RWPE1 (cell line): ENCODE measurements at places on chromosomes 12 and 14.

DNA sequence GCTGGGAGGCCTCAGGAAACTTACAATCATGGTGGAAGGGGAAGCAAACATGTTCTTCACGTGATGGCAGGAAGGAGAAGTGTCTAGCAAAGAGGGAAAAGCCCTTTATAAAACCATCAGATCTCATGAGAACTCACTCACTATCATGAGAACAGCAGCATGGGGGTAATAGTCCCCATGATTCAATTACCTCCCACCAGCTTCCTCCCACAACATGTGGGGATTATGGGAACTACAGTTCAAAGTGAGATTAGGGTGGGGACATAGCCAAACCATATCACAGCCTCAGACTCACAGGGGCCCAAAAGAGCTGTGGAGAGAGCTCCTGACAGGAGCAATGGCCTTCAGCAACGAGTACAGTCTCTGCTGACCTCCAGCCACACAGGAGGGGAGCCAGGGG, 151.4 kb downstream of the GXYLT1 start:
- no peak for DNase-seq

DNA sequence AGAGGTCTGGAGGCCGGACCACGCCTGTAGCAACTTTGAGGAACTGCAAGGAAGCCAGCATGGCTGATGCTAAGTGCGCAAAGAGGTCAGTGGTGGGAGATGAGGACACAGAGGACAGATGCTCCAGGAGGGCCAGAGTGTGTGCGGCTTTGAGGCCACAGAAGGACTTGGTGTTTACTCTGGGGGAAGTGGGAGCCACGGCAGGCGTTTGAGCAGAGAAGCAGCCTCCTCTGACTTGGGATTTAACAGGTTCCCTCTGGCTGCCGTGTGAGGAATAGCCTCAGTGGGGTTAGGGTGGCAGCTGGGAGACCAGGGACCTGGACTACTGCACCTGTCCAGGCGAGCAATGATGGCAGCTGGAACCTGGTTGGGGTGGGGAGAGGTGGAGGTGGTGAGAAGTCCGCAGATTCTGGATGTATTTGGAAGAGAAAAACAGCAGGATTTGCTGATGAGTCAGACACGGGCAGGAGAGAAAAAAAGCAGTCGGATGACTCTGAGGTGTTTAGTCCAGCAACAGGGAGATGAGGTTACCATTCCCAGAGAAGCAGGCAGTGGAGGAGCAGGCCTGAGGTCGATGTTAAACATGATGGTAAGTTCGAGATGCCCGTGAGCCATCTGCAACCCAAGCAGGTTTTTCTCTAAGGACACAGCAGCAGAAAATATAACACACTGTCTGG, 143.5 kb downstream of the SCARB1 start:
- DNase-seq, result peak; percentile 68

DNA sequence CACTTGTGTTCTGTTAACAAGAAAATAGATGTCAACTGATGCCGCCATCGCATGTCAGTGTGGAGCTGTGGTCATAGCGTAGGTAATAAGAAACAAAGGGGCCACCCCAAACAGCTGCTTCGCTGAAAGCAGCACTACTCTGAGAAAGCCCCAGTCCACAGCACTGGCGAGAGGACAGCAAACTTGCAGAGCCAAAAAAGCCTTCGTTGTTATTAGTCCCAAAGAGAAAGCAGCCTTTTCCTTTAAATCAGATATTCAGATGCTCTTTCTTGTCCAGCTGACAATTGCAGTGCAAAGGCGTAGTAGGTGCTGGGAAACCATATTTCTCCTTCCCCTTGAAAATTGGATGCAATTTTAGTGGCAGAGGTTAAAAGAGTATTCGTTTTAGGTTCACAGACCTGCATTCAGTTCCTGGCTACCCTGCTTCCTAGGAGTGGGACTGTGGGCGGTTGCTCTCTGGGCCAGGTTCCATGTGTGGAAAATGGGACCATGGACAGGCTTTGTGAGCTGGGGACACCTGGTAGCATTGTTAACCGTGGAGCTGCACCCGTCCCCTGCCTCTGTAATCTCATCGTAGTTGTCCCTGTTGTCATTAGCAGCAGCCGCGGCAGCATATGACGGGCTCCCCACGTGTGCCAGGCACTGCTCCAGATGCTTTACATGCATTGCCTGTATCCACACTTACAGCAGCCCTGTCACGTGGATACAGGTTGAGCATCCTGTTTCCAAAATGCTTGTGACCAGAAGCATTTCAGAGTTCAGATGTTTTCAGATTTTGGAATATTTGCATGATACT, 54.2 kb downstream of the ELK3 start:
- no peak for DNase-seq

- peak; percentile 26 for DNase-seq
Observed at GRCh38 chr12:24728366-24728765, 220.5 kb downstream of the BCAT1 start.

DNA sequence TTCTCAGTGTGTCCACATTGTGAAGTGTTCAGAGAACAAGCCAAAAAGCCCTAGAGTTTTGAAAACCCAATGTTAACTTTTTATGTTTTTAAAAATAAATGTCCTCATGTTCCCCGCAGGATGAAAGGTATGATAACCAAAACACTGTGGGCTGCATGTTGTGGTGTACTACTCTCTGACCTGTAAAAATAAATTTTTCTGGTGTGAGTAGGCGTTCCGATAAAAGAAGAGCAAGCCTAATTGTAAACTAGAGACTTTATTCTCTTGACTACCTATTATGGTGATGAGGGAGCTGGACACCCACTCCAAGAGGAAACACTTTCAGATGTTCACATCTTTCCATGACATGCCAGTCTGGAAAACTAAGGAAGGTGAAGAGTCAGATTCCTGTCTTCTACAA, 18.2 kb downstream of the PTGER2 start:
- DNase-seq, result no peak

- no peak for DNase-seq
Observed at GRCh38 chr12:39369756-39370155, 73.2 kb downstream of the KIF21A start.

DNA sequence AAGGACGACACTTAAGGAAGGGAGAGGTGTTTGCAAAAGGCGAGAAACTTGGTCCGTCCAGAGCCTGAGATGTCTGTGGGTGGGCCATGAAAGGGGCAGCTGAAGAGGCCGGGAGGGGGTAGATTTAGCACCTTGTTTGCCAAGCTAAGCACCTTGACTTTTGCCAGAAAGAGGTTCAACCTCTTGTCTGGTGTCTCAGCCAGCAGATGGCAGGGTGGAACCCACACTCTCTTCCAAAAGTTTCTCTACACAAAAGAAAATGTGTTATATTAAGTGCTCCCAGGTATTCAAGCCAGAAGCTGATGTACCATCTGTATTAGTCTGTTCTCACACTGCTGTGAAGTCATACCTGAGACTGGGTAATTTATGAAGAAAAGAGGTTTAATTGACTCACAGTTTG, 69.9 kb downstream of the SUDS3 start:
- DNase-seq, result no peak

DNA sequence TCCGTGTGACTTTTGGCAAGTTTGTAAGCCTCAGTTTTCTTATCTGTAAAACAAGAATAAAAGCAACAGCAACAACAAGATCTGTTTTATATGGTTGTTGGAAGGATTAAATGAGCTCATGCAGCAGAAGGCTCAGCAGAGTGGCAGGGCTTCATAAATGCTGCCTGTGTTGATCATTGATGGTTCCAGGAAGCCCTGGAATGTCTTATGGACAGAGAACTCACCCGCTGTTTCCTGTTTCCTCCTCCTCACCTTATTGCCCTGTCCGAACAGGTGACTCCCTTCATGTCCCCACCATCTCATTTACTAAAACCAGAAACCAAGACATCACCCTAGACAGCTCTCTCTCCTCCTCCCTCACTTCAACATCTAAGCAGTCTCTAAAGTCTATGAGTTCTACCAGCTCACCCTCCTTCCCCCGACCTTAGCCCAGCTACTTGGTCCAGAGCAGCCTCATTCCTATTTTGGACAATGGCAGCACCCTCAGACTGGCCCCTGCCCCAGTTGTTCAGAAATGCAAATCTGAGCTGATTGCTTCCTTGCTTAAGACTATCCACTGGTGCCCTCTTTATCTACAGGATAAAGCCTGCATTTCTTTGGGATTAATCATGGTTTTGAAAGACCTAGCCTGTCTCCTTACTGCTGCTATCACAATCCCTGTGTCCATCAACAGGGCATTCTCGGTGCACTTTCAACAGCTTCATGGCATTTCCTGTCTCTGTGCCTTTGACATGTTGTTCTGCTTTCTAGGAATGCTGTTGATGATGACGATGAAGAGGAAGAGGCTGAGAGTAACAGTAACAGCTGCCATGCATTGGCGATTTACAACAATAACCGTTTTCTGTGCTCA, 21.4 kb upstream of the GSG1 start:
- peak; percentile 36 for DNase-seq

GRCh38 chr14:99382071-99382470, 98.6 kb downstream of the SETD3 start:
- DNase-seq, result no peak

DNA sequence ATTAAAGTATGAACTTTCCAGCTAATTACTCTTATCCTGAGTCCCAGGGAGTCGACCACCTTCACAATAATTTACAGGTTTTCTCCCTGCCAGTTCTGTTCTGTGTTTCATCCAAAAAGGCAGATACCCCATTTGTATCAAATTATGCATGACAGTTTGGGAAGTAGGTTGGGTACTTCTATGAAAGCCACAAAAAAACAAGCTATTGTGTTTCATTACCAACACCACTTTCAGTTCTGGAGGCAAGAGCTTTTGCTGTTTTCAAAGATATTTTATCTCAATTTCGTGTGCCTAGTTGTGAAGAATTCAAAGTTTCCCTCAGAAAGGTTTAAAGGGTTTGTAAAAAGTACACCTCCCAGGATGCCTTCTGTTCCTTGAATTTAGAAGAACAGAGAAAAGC, 557.4 kb downstream of the FLRT2 start:
- DNase-seq, result no peak

- no peak for DNase-seq
Observed at GRCh38 chr12:121467638-121468498, 68.0 kb downstream of the RNF34 start.

DNA sequence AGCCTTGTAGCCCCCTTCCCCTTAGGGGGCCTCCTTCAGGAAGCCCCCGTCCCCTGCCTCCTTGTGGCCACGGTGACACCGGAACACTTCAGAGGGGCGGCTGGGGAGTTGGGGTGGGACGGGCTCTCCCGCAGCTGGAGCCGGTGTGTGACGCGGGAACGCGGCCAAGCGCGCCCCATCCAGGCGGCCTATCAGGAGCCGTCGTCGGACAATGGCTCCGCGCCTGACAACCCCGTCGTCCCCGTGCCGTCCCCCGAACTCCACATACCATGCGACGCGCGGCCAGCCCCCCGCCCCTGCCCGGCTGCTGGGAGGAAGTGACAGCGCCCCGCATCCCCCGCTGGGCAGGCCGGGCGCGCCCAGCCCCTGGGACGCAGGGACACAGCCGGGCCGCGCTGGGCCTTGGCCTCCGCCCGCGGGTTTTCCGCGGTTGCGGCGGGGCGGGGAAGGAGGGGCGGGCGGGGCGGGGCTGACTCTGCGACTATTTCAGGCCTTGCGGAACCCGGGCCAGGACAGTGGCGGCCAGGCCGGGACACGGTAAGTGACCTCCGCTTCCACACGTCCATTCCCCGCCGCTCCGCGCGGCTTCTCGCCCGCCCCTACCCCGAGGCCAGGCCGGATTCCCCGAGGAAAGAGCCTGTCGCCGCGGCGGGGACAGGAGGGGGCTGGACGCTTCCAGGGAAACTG, at the start of gene TNFAIP2:
Gene TNFAIP2, plus strand, starts transcription at position 515 of the 687 bp plus-strand sequence. CDS start 2,997 bp downstream, outside the sequence.
- DNase-seq, result no peak

DNA sequence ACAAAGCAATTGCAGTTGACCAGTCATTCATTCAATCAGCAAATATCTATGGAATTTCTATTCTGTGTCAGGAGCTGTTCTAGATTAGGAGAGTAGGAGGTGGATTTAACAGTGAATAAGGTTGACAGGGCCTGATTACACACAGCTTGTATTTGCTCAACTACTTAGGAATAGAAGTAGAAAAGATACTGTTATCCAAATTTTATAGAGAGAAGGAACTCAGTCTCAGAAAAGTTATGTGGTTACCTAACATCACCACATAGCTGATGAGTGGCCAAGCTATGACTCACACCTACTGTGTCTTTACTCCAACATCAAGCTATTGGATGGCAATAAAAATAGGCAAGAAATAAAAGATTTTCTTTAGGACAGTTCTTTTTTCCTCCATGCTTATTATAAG, 374.8 kb downstream of the RMST start:
- DNase-seq, result peak; percentile 13

- no peak for DNase-seq
Observed at GRCh38 chr14:104724407-104724980, 465 bp downstream of the ADSS1 start.

DNA sequence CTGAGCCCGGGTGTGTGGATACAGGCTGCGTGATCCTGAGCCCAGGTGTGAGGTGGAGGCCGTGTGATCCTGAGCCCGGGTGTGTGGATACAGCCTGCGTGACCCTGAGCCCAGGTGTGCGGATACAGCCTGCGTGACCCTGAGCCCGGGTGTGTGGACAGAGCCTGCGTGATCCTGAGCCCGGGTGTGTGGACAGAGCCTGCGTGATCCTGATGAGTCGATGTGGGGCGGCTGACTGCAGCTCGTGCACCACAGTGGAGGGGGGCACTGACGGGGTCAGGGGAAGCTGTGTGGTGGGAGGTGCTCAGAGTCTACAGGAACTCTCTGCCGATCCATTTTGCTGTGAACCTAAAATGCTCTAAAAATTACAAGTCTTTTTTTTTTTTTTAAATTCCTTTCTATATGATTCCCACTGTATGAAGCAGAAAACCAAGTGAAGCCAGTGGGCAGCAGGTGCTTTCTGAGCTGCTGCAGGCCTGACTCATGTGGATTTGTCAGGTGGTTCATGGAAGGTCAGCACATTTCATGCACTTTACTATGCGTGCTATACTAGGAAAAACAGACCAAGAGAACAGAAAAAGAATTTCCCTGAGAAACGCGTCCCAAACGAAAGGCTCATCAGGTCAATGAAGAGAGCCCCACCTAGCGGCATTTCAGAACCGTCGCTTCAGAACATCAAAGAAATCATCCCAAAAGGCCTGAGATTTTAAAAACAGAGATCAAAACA, 19.3 kb downstream of the BRF1 start:
- DNase-seq, result peak; percentile 57

DNA sequence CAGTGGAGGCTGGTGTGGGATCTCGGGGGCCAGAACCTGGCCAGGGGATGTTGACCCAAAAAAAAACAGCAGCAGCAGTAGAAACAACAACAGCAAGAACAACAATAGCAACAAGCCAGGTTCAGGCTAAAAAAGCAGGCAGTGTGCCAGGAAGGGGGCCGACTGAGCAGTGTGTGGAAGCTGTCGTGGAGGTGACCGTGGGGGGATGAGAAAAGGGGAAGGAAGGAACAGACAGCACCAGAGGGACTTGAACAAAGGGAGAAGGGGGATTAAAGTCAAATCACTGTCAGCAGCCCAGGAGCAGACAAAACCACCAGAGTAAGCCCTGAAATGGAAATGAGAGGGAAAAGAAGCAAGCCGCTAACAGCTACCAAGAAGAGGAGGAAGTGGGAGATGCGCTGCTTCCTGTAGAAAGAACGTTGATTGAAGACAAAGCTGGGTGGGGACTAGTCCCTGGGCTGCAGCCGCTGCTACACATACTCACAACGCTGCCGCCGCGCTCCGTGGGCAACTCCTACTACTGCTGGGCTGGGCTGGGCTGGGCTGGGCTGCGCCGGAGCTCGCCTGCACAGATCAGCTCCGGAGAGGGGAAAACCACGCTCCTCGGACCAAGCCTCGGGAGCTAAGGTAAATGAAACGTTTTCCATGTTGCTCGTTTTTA, at the start of gene GNG2:
Gene GNG2, plus strand, starts transcription at position 449 of the 661 bp plus-strand sequence. CDS start 90,067 bp downstream, outside the sequence.
- peak; percentile 45 for DNase-seq
